ENCODE measurements at places on chromosomes 6 and 20. TPM values are rescaled to one million over a fixed set of nuclear protein-coding genes. Genes with fewer than 3 reads are reported as not detected.

DNA sequence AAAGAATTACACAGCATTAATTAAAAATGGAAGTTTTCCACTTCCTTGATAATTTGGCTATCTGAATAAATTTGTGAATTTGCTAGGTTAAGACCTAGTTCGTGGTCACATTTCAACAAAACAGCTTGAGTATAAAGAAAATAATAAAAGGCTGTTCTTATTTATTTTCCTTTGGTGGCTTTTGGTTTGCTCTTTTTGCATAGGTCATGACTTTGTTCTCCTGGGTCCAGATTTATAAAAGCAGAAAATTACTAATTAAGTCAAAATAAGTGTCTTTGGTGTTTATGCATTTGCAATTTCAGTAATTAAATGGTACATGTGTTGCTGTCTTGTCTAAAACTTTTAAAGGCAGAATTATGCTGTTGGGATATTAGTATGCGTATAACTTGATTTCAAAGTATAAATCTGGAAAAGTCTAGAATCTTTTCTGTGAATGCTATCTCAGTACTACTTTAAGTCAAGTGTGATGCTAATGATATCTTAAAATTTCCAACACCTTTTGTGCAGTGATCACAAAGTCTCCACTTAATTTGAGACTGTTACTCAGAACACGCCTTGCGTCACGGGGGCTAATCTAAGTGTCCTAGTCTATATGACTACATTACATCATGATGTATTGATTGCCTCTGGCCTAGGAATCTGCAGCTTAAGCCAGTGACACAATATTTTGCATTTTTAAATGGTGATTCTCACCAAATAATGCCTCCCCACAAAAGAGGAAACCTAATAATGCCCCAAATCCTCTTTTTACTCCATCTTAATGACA lies 41.0 kb downstream of the GNAS start:
- peak overlapping the region; percentile 91 for H3K4me3 ChIP-seq
- peaks cover 30% of the 10 kb centered on the region for H3K4me1 ChIP-seq
- peak overlapping the region; percentile 79 for H3K27ac ChIP-seq
- H3K27me3 ChIP-seq: no peaks in the 10 kb centered on the region

The TMEM63B gene
- 36.6 TPM for total RNA-seq

The FLRT3 gene
- 2.5 TPM for total RNA-seq

The AAR2 gene
- 29.0 TPM for total RNA-seq

- no peaks in the 10 kb centered on the region for H3K27me3 ChIP-seq
- no peaks in the 10 kb centered on the region for H3K36me3 ChIP-seq
- H3K27ac ChIP-seq: no peak overlapping the region
- no peaks in the 10 kb centered on the region for H3K4me1 ChIP-seq
- H3K4me3 ChIP-seq: no peak overlapping the region
Observed at GRCh38 chr20:3563133-3563532, 92.3 kb downstream of the ATRN start.

The RHAG gene
- not detected for total RNA-seq

Data from osteoblast (primary cell).